ENCODE measurements at places on chromosomes 16 and 17.

DNA sequence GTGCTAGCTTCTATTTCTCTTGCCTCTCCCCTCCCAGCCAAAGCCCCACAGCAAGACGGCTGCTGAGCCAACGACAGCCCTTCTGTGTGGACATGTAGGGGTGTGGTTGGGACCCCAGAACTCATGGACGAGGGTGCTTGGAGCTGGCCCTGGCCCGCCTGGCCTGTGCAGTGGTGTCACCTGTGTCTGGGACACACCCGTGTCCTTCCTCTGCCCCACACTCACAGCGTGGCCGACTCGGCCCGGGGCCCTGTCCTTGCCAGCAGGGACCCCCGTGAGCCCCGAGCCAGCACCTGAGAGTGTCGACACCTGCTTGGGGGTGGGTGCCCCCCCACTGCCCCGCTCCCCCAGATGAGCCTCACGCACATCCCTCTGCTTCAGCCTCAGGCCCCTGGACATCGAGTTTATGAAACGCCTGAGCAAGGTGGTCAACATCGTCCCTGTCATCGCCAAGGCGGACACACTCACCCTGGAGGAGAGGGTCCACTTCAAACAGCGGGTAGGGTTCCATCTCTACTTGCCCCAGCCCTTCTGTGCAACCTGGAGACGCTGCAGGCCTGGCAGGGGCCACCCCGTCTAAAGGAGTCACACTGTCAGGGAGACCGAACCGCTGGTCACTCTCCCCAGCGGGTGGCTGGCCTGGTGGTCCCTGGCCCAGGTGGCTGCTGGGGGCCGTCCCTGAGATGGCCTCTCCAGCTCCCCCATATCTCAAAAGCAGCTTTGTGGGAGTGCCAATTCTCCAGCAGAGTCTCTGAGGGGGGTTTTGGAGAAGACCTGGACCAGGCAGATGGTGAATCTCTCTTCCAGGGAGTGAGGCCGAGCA lies 349.8 kb downstream of the SEC14L1 start:
- H3K36me3 ChIP-seq: no peaks in the 10 kb centered on the region
- no peak overlapping the region for H3K4me3 ChIP-seq
- no peaks in the 10 kb centered on the region for H3K27me3 ChIP-seq
- peak; percentile 17 for DNase-seq

DNA sequence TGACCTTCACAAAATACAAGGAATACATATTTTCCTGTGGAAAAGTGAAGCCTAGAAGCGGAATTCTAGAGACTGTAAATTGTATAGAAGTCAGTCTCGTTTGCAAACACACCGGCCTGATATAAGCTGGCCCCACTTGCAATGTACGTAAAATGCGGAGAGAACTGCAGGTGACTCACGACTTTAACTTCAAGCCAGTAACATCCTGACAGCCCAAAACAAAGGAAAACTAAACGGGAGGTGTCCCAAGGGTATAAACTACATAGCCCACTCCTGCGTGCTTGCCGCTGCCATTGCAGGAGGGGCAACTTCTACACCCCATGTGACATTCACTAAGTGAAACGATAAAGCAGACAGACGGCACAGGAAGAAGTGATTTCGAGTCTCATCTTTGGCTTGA lies 101.6 kb downstream of the CYTH1 start:
- H3K27me3 ChIP-seq: no peaks in the 10 kb centered on the region
- peaks cover 28% of the 10 kb centered on the region for H3K4me1 ChIP-seq
- H3K27ac ChIP-seq: peak overlapping the region; percentile 24
- H3K4me3 ChIP-seq: no peak overlapping the region
- peaks cover 36% of the 10 kb centered on the region for H3K36me3 ChIP-seq
- DNase-seq: no peak

- no peak overlapping the region for H3K4me3 ChIP-seq
- no peak for DNase-seq
- peaks cover 14% of the 10 kb centered on the region for H3K4me1 ChIP-seq
- no peaks in the 10 kb centered on the region for H3K36me3 ChIP-seq
Observed at GRCh38 chr16:25045696-25046381, 30.7 kb upstream of the ARHGAP17 start.

DNA sequence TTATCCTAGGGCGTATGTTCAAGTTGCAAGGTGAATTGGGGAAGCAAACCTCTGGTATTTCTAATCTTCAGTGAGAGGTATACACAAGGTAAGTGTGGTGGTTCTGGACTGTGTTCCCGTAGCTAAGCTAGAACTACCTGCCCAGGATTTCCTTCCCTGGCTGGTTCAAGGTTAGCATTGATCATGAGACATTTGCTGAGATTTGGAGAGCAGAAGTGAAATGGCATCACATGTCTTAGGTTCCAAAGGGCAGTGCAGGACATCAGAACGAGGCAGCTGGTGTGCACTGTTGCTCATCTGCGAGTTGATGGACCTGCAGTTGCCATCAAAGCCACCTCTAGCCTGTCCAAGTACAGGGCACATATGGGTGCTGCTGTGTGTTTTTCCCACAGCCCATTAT lies 95.2 kb downstream of the EMP2 start:
- H3K27me3 ChIP-seq: no peaks in the 10 kb centered on the region
- no peak overlapping the region for H3K27ac ChIP-seq
- no peaks in the 10 kb centered on the region for H3K36me3 ChIP-seq
- H3K4me1 ChIP-seq: no peaks in the 10 kb centered on the region
- H3K4me3 ChIP-seq: no peak overlapping the region

DNA sequence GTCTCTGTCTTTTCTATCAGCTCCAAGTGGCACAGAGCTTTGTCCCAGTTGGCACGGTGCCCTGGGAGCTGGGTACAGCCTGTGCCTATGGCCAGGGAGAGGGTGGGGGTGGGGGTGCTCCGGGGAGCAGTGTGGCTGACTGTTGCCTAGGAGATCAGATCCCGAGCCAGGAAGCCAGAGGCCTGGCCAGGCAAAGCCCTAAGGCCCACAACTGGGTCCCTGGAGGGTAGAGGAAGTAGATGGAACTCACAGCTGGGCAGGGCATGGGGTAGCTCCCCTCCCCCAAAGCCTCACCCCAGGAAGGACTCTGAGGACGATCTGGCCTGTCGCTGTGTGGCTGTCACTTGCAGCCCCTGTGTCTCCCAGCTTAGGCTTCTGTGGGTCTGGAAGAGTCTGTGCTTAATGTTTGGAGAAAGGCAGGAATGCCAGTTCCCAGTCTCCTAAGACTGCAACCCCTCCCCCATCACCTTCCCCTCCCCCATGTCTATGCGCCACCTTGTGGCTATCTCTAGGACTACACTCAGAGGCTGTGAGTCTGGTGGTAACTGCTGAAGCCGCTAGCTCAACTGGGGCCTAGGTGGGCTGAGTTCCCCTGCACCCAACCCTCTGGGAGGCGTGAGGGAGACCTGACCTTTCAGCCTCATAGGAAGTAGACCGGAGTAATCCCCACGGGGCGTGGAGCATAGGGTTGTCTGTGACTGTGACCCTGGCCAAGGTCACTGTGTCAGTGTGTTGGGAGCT lies 12.6 kb downstream of the THRA start:
- peaks cover 29% of the 10 kb centered on the region for H3K36me3 ChIP-seq
- no peaks in the 10 kb centered on the region for H3K27me3 ChIP-seq
- peak; percentile 83 for DNase-seq
- peaks cover 64% of the 10 kb centered on the region for H3K4me1 ChIP-seq
- no peak overlapping the region for H3K4me3 ChIP-seq

DNA sequence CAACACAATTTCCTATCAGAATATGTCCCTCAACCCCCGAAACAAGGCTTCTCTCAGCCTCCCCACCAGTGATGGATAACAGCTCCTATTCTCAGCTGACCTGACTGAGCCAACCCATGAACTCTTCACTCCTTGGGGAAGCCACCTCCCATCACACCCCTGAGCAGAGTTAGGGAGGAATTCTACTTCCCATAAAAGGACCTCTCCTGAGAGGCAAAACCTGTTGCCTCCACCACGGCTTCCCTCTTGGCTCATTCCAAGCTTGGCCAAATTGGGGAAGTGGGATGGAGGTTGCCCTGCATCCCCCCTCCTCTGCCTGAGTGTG lies 5.7 kb upstream of the RASL10B start:
- H3K4me3 ChIP-seq: no peak overlapping the region
- DNase-seq: no peak
- no peaks in the 10 kb centered on the region for H3K27me3 ChIP-seq
- no peaks in the 10 kb centered on the region for H3K4me1 ChIP-seq
- H3K36me3 ChIP-seq: peaks cover 29% of the 10 kb centered on the region

DNA sequence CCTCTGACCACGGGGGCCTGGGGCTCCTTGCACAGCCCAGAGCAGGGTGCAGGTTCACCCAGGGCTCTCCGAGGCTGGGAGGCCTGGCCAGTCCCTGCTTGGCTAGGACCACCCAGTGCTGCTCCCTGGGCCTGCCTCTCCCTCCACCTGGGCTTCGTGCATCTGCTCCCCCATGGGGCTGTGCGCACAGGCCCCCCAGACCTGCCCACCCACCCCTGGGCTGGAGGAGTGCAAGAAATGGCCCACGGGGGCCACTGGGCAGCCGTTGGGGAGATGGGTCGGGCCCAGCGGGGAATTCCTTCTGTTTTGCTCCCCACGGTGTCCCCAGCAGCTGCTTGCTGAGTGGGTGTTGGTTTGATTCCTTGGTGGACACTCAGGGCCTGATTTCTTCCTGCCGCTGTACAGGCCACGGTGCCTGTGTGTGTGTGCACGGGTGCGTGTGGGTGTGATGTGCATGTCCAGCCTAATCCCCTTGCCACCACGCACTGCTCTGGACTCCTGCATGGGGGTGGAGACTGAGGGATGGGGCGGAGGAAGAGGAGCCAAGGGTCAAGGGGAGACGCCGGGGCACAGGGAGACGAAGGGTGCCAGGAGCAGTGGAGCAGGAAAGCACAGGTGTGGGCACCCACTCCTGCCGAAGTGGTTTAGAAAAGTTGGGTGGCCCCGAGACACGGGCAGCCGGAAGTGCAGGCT lies 8.5 kb downstream of the PRSS27 start:
- no peaks in the 10 kb centered on the region for H3K36me3 ChIP-seq
- H3K4me1 ChIP-seq: no peaks in the 10 kb centered on the region
- H3K27me3 ChIP-seq: no peaks in the 10 kb centered on the region
- DNase-seq: no peak

- H3K27ac ChIP-seq: no peak overlapping the region
- no peak for DNase-seq
- H3K27me3 ChIP-seq: no peaks in the 10 kb centered on the region
Observed at GRCh38 chr17:82862737-82863382, 23.0 kb upstream of the ZNF750 start.

DNA sequence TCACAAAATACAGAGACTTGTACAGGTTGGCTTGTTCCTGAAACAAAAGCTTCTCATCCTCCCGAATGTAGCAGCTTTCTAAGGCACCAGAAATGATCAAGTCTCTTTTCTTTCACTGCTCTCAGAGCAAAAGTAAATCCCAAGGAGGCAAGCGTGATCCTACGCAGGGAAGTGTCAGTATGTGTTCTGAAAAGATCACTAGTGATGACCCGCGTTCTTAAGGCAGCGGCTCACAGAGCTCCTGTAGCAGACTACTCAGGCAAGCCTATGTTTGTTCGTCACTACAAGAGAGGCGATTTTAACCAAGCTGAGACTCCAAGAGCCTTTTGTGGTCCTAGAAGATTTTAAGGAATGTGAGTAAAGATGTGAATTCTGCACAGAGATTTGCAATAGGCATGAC lies 34.5 kb downstream of the WIPI1 start:
- H3K4me3 ChIP-seq: no peak overlapping the region
- no peaks in the 10 kb centered on the region for H3K27me3 ChIP-seq
- no peak for DNase-seq
- no peak overlapping the region for H3K27ac ChIP-seq
- no peaks in the 10 kb centered on the region for H3K36me3 ChIP-seq
- H3K4me1 ChIP-seq: no peaks in the 10 kb centered on the region

- no peaks in the 10 kb centered on the region for H3K36me3 ChIP-seq
- peak overlapping the region; percentile 91 for H3K27ac ChIP-seq
- peak; percentile 25 for DNase-seq
Observed at GRCh38 chr17:1484676-1485422, 7.6 kb downstream of the MYO1C start.

GRCh38 chr16:5059386-5060072 lies 6.2 kb downstream of the C16orf89 start:
- H3K27ac ChIP-seq: no peak overlapping the region
- DNase-seq: no peak

- no peak overlapping the region for H3K27ac ChIP-seq
- H3K4me3 ChIP-seq: no peak overlapping the region
- H3K36me3 ChIP-seq: no peaks in the 10 kb centered on the region
- DNase-seq: no peak
Observed at GRCh38 chr17:33387406-33387805, 94.3 kb upstream of the ASIC2 start.

DNA sequence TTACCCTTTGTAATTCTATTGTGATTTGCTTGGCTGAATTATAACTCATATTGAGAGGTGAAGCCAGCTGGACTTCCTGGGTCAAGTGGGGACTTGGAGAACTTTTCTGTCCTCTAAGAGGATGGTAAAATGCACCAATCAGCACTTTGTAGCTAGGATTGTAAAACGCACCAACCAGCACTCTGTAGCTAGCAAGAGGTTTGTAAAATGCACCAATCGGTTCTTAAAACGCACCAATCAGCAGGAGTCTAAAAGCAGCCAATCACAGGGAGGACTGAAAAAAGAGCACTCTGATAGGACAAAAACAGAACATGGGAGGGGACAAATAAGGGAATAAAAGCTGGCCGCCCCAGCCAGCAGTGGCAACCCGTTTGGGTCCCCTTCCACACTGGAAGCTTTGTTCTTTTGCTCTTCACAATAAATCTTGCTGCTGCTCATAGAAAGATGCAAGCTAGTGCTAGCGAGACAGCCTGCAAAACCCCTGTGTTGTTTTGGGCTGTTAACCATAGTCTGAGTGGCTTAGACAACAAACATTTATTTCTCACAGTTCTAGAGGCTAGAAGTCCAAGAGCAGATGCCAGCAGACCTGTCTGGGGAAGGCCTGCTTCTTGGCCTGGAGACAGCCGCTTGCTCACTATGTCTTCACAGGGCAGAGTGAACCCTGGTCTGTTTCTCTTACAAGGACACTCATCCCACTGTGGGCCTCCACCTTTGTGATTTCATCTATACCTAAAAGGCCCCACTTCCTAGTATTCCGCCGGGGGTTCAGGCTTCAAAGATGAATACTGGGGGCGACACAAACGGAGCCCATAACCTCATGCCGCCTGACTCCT lies 39.0 kb upstream of the CRISPLD2 start:
- no peak overlapping the region for H3K27ac ChIP-seq
- H3K36me3 ChIP-seq: no peaks in the 10 kb centered on the region
- DNase-seq: no peak
- H3K27me3 ChIP-seq: no peaks in the 10 kb centered on the region

DNA sequence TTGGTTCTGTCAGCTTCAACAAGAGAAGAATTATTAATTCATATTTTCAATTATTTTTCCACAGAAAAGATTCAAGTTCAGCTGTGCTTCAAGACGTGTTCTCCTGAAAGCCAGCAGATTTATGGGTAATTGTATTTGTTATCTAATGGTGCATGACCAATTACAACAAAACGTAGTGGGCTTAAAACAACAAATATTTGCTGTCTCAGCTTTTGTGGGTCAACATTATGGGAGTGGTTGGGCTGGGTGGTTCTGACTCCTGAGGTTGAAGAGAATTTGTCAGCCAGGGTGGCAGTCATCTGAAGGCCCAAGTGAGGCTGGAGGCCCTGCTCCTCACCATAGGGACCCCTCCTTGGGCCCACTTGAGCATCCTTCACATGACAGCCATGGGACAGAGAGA lies 24.1 kb upstream of the KREMEN2 start:
- H3K27ac ChIP-seq: no peak overlapping the region
- H3K36me3 ChIP-seq: peaks cover 59% of the 10 kb centered on the region
- DNase-seq: no peak
- H3K4me1 ChIP-seq: no peaks in the 10 kb centered on the region

- peak; percentile 58 for DNase-seq
- H3K36me3 ChIP-seq: no peaks in the 10 kb centered on the region
Observed at GRCh38 chr17:53032861-53033271, 789.9 kb upstream of the KIF2B start.

Data from adrenal gland (tissue), 19 donors.